ENCODE measurements at places on chromosomes 11 and 22. TPM values are rescaled to one million over a fixed set of nuclear protein-coding genes. Genes with fewer than 3 reads are reported as not detected.

ART5 gene
- total RNA-seq, result 0.24 TPM

KCNJ11 gene
- total RNA-seq, result 1.8 TPM

GRCh38 chr22:49367041-49367697 lies 460.5 kb downstream of the BRD1 start:
- H3K27ac ChIP-seq, result no peak overlapping the region
- H3K4me3 ChIP-seq, result no peak overlapping the region
- H3K36me3 ChIP-seq, result no peaks in the 10 kb centered on the region
- no peak for DNase-seq

RAC2 gene
- total RNA-seq, result 77.2 TPM

GRCh38 chr22:38724926-38725571 lies 19.3 kb downstream of the GTPBP1 start:
- H3K27me3 ChIP-seq, result no peaks in the 10 kb centered on the region
- no peak overlapping the region for H3K4me3 ChIP-seq
- no peak for DNase-seq
- no peaks in the 10 kb centered on the region for H3K4me1 ChIP-seq
- H3K36me3 ChIP-seq, result peaks cover 100% of the 10 kb centered on the region

DNA sequence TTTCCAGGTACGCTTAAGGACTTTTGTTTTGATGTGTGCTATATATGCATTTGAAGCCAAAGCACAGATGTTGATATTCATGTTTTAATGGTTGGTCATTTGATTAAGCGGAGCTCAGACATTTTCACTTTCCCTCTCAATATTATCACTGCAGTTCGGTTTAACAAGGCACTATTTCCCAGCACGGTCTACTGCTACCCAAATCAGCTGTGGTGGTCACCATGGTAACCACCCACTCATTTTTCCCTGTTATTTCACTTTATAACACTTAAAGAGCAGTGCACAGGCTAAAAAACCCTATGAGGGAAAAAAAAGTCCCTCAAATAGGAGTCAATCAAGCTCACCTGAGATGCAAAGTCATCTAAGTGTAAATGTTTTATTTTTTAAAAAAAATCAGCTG lies 439.6 kb upstream of the CCDC90B start:
- H3K27ac ChIP-seq, result no peak overlapping the region
- H3K36me3 ChIP-seq, result no peaks in the 10 kb centered on the region
- DNase-seq, result no peak
- no peak overlapping the region for H3K4me3 ChIP-seq
- H3K4me1 ChIP-seq, result no peaks in the 10 kb centered on the region

GRCh38 chr11:45818961-45819605 lies 14.1 kb downstream of the SLC35C1 start:
- no peak for DNase-seq
- no peaks in the 10 kb centered on the region for H3K36me3 ChIP-seq
- no peaks in the 10 kb centered on the region for H3K27me3 ChIP-seq
- no peak overlapping the region for H3K4me3 ChIP-seq
- H3K4me1 ChIP-seq, result no peaks in the 10 kb centered on the region

GRCh38 chr11:119752345-119752871 lies 23.4 kb upstream of the NECTIN1 start:
- H3K27me3 ChIP-seq, result no peaks in the 10 kb centered on the region
- H3K4me1 ChIP-seq, result no peaks in the 10 kb centered on the region
- no peak overlapping the region for H3K4me3 ChIP-seq
- no peaks in the 10 kb centered on the region for H3K36me3 ChIP-seq
- H3K27ac ChIP-seq, result no peak overlapping the region

F2 gene
- not detected for total RNA-seq

- no peaks in the 10 kb centered on the region for H3K36me3 ChIP-seq
- H3K27me3 ChIP-seq, result no peaks in the 10 kb centered on the region
- H3K4me1 ChIP-seq, result no peaks in the 10 kb centered on the region
- DNase-seq, result no peak
Observed at GRCh38 chr11:42043312-42043711, 583.9 kb upstream of the LRRC4C start.

DNA sequence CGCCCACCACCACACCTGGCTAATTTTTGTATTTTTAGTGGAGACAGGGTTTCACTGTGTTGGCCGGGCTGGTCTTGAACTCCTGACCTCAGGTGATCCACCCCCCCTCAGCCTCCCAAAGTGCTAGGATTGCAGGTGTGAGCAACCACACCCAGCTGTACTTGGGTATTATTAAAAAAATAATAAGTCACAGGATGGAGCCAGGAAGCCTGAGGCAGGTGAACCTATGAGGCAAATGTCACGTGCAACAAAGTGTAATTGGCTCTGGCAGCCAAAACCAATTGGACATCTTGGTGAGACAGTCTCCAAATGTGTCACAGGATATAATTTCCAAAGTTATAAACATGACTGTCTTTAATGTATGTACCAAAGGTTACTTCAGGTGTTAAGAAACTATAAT lies 24.0 kb upstream of the MALAT1 start:
- no peaks in the 10 kb centered on the region for H3K36me3 ChIP-seq
- no peak overlapping the region for H3K27ac ChIP-seq
- H3K4me3 ChIP-seq, result no peak overlapping the region
- DNase-seq, result peak; percentile 30
- no peaks in the 10 kb centered on the region for H3K27me3 ChIP-seq

CCND1 gene
- total RNA-seq, result 581 TPM

- peaks cover 41% of the 10 kb centered on the region for H3K27me3 ChIP-seq
- DNase-seq, result peak; percentile 93
- H3K36me3 ChIP-seq, result no peaks in the 10 kb centered on the region
- no peak overlapping the region for H3K4me3 ChIP-seq
Observed at GRCh38 chr11:2888266-2888968, 2.8 kb upstream of the CDKN1C start.

All from left lung (tissue), 14 donors.